CD4-positive, alpha-beta T cell treated with Interleukin-17A for 1 hour (primary cell): ENCODE measurements at places on chromosomes 3 and 15.

- no peak for DNase-seq
Measured at GRCh38 chr3:85258326-85258725, 299.5 kb downstream of the CADM2 start.

GRCh38 chr3:53194210-53195065, 33.4 kb downstream of the PRKCD start:
- DNase-seq = no peak

GRCh38 chr3:33115024-33115768, 1.4 kb downstream of the CRTAP start:
- DNase-seq = peak; percentile 31

DNA sequence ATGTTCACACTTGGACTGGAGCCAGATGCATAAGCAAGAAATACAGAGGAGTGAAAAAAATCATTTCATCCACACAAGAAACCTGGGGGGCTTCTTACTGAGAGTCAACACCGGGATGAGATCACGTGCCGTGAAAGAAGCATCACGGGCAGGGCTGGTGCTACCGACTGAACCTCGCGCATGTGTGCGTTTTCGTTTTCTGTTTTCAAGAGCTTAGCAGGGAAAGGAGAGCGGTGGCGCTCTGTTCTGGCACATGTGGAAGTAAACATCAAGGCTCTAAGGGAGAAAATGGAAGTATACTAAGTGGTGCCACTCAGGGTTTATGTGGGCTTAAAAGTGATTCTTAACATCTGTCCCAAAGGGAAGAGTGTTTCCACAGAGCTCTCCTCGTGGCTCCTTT, 55.9 kb downstream of the VGLL4 start:
- DNase-seq = no peak

DNA sequence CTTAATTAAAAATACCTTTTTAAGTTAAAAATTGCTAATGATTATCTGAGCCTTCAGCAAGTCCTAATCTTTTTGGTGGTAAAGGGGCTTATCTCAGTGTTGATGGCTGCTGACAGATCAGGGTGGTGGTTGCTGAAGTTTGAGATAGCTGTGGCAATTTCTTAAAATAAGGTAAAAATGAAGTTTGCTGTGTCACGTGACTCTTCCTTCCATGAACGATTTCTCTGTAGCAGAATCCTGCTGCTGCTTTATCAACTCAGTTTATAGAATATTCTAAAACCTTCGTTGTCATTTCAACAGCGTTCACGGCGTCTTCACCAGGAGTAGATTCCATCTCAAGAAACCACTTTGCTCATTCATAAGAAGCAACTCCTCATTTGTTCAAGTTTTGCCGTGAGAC, 110.1 kb downstream of the SUCNR1 start:
- DNase-seq = no peak

GRCh38 chr3:54262541-54262940, 140.2 kb downstream of the CACNA2D3 start:
- no peak for DNase-seq

- DNase-seq = no peak
Measured at GRCh38 chr3:161859865-161860450, 363.4 kb downstream of the OTOL1 start.

DNA sequence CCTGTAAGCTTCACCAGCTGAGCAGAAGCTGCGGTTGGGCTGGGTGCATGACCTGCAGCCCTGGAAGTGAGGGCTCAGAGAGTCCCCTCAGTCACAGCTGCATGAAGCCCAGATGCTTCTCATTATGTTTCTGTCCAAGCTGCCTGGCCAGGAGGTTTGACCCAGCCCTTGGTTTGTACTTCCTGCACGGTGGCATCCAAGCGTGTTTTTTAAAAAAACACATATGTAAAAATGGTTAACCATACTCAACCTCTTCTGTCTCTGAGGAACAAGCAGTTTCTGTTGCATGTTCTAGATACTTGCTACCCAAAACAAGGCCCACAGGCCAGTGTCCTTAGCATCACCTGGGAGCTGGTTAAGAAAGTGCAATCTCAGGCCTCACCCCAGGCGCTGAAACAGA, 76.0 kb upstream of the ATP10A start:
- no peak for DNase-seq

DNA sequence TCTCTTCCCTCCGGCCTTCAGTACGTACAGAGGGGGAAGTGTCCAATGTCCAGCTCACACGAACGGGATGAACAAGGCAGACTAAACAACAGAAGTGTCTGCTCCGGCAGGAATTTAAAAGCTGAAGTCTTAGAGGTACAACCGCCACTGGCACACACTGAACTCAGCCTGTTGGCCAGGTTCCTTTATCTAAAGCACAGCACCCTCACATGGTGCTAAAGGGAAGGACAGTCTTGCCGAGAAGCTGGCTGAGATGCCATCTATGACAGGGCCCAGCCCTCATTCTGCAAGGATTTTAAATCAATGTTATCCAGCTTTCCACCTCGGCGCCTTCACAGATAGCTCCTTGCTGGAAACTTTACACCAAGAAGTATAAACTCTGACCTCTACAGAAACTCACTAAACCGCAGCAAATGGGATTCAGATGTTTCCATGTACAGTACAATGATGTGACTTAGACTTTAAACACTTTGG, 2.8 kb downstream of the ADAMTS17 start:
- peak; percentile 78 for DNase-seq

DNA sequence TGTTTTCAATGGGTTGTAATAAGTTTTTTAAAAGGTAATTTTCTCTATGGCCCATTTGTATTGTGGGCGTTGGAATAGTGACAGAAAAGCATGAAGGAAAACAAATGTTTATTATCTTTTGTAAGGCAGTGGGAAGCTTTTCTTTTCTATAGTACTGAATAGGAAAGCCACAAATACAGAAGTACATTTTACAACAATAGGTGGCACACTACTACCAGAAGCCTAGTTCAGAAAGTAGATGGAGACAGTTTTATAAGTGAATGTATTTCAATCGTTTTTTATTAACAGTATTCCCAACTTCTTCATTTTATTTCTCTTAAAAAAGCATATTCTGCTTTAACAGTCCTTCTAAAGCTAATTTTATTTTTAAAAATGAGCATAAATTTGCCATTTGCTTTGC, 296.7 kb downstream of the PTPRG start:
- no peak for DNase-seq

GRCh38 chr3:123621186-123621849, 36.5 kb upstream of the HACD2 start:
- DNase-seq = no peak

DNA sequence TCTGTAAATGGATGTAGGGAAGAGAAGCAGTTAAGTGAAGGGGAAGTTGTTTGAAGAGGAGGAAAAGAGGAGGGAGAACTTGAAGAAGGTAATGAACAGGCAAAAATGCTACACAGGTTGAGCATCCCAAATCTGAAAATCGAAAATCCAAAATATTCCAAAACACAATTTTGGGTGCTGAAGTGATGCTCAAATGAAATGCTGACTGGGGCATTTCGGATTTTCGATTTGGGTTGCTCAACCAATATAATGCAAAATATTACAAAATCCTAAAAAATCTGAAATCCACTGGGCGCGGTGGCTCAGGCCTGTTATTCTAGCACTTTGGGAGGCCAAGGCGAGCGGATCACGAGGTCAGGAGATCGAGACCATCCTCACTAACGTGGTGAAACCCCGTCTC, 61.9 kb upstream of the CDAN1 start:
- DNase-seq = no peak

DNA sequence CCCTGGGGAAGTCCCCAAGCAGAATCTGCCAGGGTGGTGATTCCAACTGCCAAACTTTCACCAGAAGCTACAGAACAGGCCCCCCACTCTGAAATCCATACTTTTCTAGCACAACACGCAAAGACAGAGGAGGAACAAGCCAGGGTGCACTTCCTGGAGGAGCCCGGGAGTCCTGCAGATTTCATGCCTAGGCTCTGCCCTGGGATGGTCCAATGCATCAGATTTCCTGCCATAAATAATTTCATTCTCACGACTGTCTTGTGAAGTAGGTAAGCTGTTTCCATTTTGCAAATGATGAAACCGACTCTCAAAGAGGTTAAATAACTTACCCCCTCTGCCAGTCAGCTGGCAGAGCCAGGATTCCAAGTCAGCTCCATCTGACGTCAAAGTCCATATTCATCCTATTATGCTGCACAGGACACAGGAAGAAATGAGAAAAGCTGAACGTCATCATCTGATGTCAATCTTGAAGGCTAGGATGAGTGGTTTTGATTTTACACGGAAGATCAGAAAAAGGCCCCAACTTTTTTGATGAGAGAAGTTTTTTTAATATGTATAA, 134.8 kb upstream of the IGF1R start:
- no peak for DNase-seq
